ENCODE measurements at places on chromosomes 3 and 15. TPM values are rescaled to one million over a fixed set of nuclear protein-coding genes. Genes with fewer than 3 reads are reported as not detected.

Gene TGFBR2
- 189 TPM for total RNA-seq

Gene ISL2
- total RNA-seq = 0.22 TPM

Gene TMEM44
- total RNA-seq = 8.2 TPM

Gene CHST13
- not detected for total RNA-seq

Gene CCRL2
- 2.3 TPM for total RNA-seq

Gene TRPM1
- not detected for total RNA-seq

Gene C3orf70
- not detected for total RNA-seq

Gene TTC23
- total RNA-seq = 1.9 TPM

DNA sequence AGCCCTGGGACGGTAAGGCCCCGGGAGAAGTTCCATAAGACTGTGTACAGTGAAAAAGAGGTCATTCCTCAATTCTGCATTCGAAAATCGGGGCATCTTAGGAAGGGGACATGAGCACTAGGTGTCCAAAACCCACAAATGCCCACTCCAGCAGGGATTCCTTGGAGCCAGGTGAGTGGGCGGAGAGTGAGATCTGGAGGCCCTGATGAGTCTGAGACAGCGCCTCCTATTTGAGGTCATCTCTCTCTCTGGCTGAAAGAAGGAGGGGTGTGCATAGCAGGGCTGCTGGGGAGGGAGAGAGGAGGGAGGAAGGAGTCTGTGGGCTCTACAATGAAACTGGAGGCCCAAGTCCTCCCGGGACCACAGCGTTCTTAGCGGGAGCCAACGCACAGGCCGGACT is 38.1 kb upstream of the LACTB start:
- DNase-seq = no peak

DNA sequence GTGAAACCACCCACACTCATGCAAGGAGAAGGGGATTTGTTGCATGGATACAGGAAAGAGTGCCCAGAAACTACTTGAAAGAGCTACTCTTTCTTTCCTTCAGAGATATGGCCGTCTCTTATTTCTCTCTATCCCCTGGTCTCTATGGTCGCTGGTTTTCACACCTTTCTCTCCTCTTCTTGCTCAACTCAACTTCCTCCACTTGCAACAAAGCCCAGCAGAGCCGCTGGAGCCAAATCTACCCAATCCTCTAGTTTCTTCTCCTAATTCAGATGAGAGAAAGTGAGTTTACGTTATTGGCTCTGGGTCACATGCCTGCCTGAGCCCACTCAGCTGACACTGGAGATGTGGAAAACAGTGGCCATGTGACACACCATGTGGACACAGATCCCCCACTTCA is 215.2 kb downstream of the OSBPL10 start:
- DNase-seq = no peak

- DNase-seq = no peak
Measured at GRCh38 chr3:128447561-128448013, 19.1 kb downstream of the DNAJB8 start.

DNA sequence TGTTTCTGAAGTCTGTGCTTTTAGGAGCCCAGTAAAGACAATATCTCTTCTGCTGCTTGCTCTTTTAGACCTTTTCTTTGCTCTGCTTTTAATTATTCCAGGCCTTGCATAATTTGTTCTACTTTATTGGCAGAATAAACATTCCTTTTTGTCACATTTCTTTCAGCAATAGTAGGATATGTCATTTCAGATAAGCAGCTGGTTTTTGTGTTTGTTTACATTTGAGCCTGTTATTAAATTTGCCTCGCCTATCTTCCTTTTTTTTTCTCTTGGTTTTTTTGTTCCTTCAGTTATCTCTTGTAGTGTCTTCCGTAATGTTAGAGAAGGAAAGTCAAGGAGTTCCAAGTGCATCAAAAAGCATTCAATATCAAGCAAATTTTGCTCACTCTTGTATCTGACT is 16.4 kb downstream of the ZNF654 start:
- no peak for DNase-seq

DNA sequence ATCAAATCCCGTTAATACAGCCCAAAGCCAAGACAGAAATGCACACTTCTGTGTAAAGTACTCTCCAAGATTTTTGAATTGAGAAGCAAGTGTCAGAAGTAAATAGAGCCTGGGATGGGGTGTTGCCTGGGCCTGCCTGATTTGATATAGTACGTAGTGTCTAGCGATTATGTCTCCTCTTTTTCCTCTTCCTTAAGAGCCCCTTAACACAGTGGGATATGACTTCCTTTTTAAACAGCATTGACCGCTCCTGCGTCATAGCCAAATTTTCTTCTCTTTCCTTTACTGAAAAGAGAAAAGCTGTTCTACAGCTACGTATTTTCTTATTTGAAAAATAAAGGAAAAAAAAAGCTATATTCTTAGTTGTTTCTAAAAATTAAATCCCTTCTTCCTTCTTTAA is 97.7 kb downstream of the PLCL2 start:
- no peak for DNase-seq

- DNase-seq = no peak
Measured at GRCh38 chr15:74225928-74226327, 10.2 kb upstream of the CCDC33 start.

DNA sequence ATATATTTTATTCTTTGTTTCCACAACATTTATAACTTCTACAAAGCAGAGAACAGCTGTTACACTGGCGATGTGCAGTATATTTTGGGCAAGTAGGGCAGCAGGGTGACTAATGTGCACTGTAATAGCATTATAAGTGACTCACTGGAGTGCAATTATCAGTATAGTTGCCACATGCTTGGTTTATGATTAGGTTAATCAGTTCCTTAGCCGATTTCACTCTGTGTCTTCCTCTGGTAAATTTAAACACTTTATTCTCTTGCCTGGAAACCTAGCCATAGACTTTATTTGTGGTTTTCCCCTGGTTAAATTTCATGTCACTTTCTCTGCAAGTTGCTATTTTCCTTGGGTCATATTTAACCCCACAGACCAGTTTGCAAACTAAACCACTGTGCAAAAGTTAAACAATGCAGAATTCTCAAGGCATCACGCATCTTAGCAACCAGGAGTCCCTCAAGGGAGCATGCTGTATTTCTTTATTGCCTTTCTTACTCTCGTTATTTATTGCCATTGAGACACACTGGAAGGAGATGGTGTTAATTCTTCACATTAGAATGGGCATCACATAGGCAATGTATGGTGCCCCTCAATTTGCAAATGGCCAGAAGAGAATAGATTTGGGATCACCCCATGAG is 690.2 kb upstream of the DPPA4 start:
- DNase-seq = no peak

DNA sequence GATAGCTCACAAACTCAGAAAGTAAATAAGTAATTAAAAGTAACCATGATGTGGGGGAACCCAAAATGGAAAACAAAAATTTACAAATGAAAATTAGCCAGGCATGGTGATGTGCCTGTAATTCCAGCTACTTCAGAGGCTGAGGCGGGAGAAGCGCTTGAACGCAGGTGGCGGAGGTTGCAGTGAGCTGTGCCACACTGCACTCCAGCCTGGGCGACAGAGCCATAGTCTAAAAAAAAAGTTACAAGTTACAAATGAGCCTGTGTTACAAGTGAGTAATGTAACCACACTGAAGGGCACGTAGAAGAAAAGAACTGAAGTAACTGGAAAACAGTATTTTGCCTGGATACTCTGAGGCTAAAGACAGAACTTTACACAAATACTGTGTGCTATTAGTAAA is 11.3 kb downstream of the EXOSC7 start:
- DNase-seq = no peak

GRCh38 chr15:42375252-42375651 is 16.0 kb downstream of the CAPN3 start:
- no peak for DNase-seq

GRCh38 chr15:96560246-96560895 is 229.9 kb downstream of the NR2F2 start:
- DNase-seq = no peak

Measured in B cell (primary cell).